Naive thymus-derived CD4-positive, alpha-beta T cell (primary cell): ENCODE measurements at places on chromosomes 1 and 21. TPM values are rescaled to one million over a fixed set of nuclear protein-coding genes. Genes with fewer than 3 reads are reported as not detected.

GRCh38 chr1:27349784-27350662 lies 8.2 kb downstream of the SYTL1 start:
- no peak for DNase-seq

GRCh38 chr21:24436236-24436635 lies 1171.0 kb downstream of the MRPL39 start:
- DNase-seq: no peak

DNA sequence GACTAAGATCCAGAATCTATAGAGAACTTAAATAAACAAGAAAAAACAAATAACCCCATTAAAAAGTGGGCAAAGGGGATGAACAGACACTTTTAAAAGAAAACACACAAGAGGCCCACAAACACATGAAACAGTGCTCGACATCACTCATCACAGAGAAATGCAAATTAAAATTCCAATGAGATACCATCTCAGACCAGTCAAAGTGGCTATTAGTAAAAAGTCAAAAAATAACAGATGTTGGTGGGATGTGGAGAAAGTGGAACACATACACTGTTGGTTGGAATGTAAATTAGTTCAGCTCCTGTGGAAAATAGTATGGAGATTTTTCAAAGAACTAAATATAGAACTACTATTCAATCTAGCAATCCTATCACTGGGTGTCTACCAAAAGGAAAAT lies 143.1 kb downstream of the IFI44 start:
- no peak for DNase-seq

DNA sequence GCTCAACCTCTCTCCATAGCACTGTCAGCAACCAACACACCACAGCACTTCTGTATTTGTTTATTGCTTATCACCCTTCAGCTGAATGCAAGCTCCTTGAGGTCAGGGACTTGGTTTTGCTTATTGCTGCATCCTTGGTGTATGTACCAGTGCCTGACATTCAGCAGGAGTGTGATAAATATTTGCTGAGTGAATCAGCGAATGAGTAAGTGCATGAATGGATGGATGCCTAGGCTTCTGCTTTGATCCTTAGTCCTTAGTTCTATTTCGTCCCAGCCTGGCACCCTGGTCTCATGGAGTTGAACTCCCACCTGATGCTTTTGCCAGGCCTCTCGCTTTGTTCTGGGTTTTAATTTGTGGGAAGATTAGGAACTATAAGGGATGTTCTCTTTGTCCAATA lies 88.2 kb downstream of the ZSCAN20 start:
- DNase-seq: no peak

DNA sequence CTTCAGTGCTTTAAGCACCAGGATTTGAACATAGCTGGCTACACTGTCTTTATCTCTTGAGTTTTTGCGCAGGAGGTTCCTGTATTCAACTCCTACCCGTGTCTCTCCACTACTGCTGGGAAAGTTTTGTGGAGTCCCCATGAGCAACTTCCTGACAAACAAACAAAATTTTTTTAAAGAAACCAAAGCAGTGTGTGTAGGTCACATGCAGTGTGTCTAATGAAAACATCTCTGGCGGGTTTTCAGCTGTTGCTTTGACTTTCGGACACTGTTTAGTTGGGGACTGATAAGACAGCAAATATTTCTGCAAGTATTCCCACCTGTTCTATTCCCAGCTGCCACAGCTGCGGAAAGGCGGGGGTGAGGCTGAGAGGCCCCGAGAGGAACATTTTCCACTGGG lies 2.0 kb downstream of the PSEN2 start:
- no peak for DNase-seq

GRCh38 chr1:67771749-67772148 lies 61.5 kb downstream of the GNG12 start:
- no peak for DNase-seq

DNA sequence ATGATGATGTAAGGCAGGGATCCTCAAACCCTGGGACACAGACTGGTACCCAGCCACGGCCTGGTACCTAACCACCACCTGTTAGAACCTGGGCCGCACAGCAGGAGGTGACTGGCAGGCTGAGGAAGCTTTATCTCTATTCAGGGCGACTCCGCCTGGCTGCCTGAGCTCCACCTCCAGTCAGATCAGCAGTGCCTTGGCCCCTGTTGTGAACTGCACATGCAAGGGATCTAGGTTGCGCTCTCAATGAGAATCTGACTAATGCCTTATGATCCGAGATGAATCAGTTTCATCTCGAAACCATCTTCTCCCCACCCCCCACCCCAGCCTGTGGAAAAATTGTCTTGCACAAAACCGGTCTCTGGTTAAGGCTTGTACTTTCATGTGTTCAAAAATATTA lies 4.2 kb downstream of the RNPC3 start:
- DNase-seq: no peak

GRCh38 chr21:32322676-32323075 lies 24.0 kb downstream of the MRAP start:
- no peak for DNase-seq

- DNase-seq: no peak
These were observed 36.8 kb downstream of the FMO3 start for GRCh38 chr1:171127501-171127900.

DNA sequence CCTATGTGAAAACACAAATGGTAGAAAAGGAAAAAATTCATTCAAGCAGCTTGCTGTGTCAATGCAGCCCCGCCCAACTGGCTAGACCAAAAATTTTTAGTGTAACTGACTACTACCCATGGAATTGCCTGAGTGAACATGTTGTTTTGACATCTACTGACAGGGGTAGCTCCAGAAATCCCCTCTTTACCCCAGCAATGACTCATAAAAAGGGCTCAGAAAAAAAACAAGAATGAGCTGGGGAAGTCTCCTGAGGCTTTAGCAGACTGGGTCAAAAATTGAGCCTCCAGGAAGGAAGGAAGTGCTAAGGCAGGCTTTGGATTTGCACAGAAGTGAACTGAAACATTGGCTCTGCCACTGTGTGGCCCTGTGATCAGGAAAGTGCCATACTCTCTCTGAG lies 24.4 kb upstream of the FGGY start:
- DNase-seq: no peak

- DNase-seq: no peak
These were observed 30.2 kb upstream of the SFPQ start for GRCh38 chr1:35223084-35223630.

GRCh38 chr21:31752967-31753366 lies 21.0 kb upstream of the SCAF4 start:
- no peak for DNase-seq

DNA sequence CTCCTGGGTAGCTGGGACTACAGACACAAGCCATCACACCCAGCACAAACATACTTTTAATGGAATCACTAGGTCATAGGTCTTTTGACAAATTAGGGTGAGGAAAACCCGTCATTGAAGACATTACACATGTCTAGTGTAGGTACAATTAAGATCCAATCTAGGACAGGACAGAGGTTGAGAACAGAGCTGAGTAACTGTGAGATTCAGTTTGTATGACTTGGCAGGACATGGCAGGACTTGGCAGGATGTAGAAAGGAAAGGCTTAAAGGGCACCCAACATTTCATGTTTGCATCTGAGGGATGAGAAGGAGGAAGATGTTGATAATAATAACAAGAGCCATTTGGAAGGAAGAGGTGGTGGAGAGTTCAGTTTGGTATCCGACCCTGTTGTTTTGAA lies 483.8 kb downstream of the PCP4 start:
- no peak for DNase-seq

GRCh38 chr1:151059109-151060006 lies at the start of gene CDC42SE1:
Gene CDC42SE1, minus strand, starts transcription at chr1:151059622. Its CDS starts 3,892 bp downstream, at chr1:151055730.
- DNase-seq: peak; percentile 82

- DNase-seq: no peak
These were observed 335.0 kb upstream of the NFIA start for GRCh38 chr1:60747353-60747752.

DNA sequence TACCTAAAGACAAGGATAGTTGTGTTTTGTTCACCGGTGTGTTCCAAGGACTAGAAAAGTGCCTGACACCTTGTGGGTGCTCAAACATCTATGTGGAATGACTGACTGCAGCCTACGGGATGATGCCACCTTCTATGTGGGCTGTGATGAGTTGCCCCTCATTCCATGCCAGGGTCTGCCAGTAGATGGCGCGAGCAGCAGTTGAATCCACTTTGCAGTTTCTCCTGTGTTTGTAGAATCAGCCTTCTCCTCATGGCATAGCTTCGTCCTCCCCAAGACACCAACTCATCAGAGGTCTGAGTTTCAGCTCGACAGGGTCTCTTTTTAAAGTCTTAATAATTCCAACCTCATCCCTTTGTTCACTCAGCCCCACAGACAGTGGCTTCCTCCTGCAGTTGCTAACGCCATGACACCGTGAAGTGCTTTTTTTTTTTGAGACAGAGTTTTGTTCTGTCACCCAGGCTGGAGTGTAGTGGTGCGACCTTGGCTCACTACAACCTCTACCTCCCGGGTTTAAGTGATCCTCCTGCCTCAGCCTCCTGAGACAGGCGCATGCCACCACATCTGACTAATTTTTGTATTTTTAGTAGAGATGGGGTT lies 133.7 kb downstream of the CAPN8 start:
- peak; percentile 19 for DNase-seq

- no peak for DNase-seq
These were observed 617 bp upstream of the ADGRL2 start for GRCh38 chr1:81799939-81800694.

GRCh38 chr1:182789138-182790076 lies at the start of gene NPL:
Gene NPL, plus strand, starts transcription at chr1:182789773. Its CDS starts 4,599 bp downstream, at chr1:182794372.
- DNase-seq: peak; percentile 86

Gene PDC
- total RNA-seq: not detected

Gene GPR37L1
- total RNA-seq: not detected

Gene SPRR2G
- total RNA-seq: not detected

Gene NPPB
- not detected for total RNA-seq

Gene AGO3
- total RNA-seq: 32.9 TPM

Gene DUSP23
- total RNA-seq: 7.4 TPM

Gene SEC16B
- total RNA-seq: not detected

Gene RAB3B
- not detected in 2 replicates for total RNA-seq

Gene GCSAML
- total RNA-seq: 6.7 TPM

Gene KDF1
- total RNA-seq: 2.1 TPM
